ENCODE measurements at places on chromosomes 4 and X.

GRCh38 chr4:38173935-38174518 lies 213.8 kb downstream of the PTTG2 start:
- no peak overlapping the region for H3K4me3 ChIP-seq
- no peaks in the 10 kb centered on the region for H3K27me3 ChIP-seq
- no peak overlapping the region for H3K27ac ChIP-seq
- no peaks in the 10 kb centered on the region for H3K36me3 ChIP-seq

DNA sequence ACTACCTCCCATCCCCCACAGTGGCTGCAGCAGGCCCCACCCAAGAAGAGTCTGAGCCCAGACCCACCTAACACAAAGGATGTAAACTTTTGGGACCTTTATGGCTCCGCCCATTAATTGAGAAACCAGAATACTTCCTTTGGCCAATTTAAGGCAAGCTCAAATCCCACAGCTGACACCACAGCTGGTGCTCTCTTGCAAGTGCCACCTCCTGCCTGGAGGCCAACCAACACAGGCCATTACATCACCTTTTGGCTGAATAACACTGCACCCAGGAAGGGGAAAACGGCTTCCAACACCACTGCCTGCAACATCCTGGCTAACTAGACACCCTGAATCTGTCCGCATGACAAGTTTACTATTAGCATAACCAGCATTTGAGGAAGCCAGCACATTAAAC lies 248.8 kb downstream of the PRDM5 start:
- no peaks in the 10 kb centered on the region for H3K4me1 ChIP-seq
- no peak overlapping the region for H3K27ac ChIP-seq
- DNase-seq: no peak
- H3K4me3 ChIP-seq: no peak overlapping the region

GRCh38 chr4:2823671-2824328 lies 19.8 kb upstream of the ADD1 start:
- H3K27ac ChIP-seq: peak overlapping the region; percentile 35
- DNase-seq: no peak
- peaks cover 34% of the 10 kb centered on the region for H3K36me3 ChIP-seq
- H3K4me3 ChIP-seq: no peak overlapping the region
- no peaks in the 10 kb centered on the region for H3K27me3 ChIP-seq

DNA sequence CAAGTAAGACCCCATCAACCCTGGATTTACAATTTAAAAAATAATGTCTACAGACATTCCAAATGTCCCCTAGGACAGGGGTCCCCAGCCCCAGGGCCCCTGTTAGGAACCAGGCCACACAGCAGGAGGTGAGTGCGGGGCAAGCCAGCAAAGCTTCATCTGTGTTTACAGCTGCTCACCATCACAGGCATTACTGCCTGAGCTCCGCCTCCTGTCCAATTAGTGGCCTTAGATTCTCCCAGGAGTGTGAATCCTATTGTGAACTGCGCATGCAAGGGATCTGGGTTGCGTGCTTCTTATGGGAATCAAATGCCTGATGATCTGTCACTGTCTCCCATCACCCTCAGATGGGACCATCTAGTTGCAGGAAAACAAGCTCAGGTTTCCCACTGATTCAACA lies 146.1 kb downstream of the ATP10D start:
- peaks cover 20% of the 10 kb centered on the region for H3K27me3 ChIP-seq
- no peak overlapping the region for H3K27ac ChIP-seq
- H3K4me3 ChIP-seq: no peak overlapping the region
- no peak for DNase-seq
- H3K4me1 ChIP-seq: no peaks in the 10 kb centered on the region

GRCh38 chr4:101420661-101421060 lies 73.3 kb upstream of the PPP3CA start:
- H3K36me3 ChIP-seq: no peaks in the 10 kb centered on the region
- H3K4me3 ChIP-seq: no peak overlapping the region
- no peak overlapping the region for H3K27ac ChIP-seq
- H3K4me1 ChIP-seq: peaks cover 32% of the 10 kb centered on the region
- peaks cover 17% of the 10 kb centered on the region for H3K27me3 ChIP-seq

GRCh38 chr4:138560448-138560847 lies 318.3 kb upstream of the SLC7A11 start:
- no peaks in the 10 kb centered on the region for H3K27me3 ChIP-seq
- no peak overlapping the region for H3K4me3 ChIP-seq
- no peaks in the 10 kb centered on the region for H3K4me1 ChIP-seq
- H3K27ac ChIP-seq: no peak overlapping the region
- no peak for DNase-seq
- no peaks in the 10 kb centered on the region for H3K36me3 ChIP-seq

DNA sequence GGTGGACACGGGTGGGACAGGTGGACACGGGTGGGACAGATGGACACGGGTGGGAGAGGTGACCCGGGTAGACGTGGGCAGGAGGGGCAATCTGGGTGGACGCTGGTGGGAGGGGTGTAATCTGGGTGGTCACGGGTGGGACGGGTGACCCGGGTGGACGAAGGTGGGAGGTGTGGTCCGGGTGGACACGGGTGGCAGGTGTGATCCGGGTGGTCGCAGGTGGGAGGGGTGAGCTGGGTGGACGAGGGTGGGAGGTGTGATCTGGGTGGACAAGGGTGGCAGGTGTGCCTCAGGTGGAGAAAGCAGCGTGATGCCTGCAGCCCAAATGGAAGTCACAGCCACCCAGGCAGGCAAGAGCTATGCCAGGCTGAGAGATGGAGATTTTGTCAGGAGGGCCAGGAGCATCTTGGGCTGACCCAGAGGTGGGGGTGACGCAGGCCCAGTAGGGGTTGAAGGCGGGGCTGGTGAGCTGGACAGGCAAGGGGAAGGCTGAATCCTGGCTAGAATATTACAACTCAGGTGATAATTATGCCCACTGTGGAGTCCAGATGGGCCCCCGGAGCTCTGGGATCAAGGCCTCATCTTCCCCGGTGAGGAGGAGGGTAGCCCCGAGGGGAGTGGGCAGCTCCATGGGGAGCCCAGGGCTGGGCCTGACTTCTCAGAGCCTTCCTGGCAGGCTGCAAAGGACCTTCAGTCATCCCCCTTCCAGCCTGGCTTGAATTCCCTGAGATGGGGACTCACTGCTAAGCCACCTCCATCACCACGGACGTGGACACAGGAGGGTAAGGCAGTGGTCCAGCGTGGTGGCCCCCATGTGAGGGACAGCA lies 100.0 kb downstream of the ADRA2C start:
- H3K27ac ChIP-seq: no peak overlapping the region
- H3K36me3 ChIP-seq: no peaks in the 10 kb centered on the region
- no peak for DNase-seq
- H3K4me1 ChIP-seq: peaks cover 10% of the 10 kb centered on the region
- H3K27me3 ChIP-seq: peaks cover 44% of the 10 kb centered on the region
- H3K4me3 ChIP-seq: no peak overlapping the region

DNA sequence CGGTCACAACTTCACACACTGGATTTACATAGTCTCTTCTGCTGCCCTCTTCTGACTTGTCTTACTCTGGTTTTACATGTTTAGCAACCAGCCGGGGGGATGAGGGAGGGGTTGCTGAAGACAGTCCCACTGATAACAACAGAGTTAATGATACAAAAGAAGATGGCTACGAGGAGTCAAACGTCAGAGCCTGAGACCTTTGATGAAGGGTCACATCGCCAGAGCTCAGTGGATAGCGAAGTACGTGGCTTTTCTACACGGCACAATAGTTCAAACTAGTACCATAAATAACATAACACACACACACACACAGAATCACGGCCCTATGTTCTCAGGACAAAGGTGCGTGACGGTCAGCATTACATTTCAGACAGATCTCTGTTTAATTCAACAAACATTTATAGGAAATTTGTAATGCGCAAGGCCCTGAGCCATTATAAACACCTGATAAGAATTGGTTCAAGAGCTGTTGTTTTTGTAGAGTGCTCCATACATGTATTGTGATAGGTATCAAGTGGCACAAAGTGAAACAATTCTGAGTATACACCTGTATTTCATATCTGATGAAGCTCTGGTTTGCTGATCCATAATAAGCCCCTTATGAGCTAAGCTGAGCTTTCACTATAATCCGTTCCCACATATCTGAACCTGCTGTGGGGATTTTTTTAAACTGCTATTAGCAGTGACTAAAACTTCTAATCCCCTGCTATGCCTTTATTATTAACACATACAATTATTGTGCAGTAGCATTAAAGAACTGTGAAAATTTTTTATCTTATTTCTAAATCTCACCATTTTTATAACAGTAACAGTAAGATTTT lies 100.0 kb downstream of the NR3C2 start:
- H3K27ac ChIP-seq: no peak overlapping the region
- H3K27me3 ChIP-seq: no peaks in the 10 kb centered on the region
- H3K4me3 ChIP-seq: no peak overlapping the region
- no peak for DNase-seq
- H3K36me3 ChIP-seq: no peaks in the 10 kb centered on the region
